ENCODE measurements at places on chromosomes 12 and 14.

GRCh38 chr12:80681-81190 is 14.2 kb downstream of the IQSEC3 start:
- no peak for DNase-seq

- no peak for DNase-seq
Observed at GRCh38 chr12:47277972-47278448, 198.3 kb upstream of the AMIGO2 start.

- no peak for DNase-seq
Observed at GRCh38 chr12:94208622-94208966, 60.2 kb downstream of the PLXNC1 start.

GRCh38 chr14:21191809-21192446 is 36.1 kb upstream of the OR5AU1 start:
- DNase-seq = peak; percentile 39

DNA sequence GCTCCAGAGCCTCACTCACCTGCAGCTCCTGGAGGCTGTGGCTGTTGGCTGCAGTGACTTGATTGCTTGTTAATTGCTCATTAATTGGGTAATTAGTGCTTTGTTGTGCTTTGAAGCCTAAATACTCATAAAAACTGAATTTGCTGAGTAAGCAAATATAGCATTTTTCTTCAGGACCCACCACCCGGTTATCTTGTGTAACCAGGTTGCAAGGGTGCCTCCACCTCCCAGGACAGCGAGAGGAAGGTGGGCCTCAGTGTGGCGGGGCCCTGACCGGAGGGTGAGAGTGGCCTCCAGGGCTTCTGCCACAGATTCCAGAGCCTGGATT is 48.7 kb downstream of the FBRSL1 start:
- DNase-seq = no peak

- no peak for DNase-seq
Observed at GRCh38 chr12:64008596-64008995, 164.1 kb downstream of the SRGAP1 start.

- no peak for DNase-seq
Observed at GRCh38 chr14:77979666-77980351, 179.9 kb downstream of the ADCK1 start.
